Uterus (tissue), 4 donors: ENCODE measurements at places on chromosomes 4 and X. TPM values are rescaled to one million over a fixed set of nuclear protein-coding genes. Genes with fewer than 3 reads are reported as not detected.
A peak's percentile ranks its signal among the peaks of the same experiment; 100 is the strongest.

The ADRA2C gene
- 13.1 TPM for total RNA-seq

- H3K4me3 ChIP-seq = no peak overlapping the region
- no peak for DNase-seq
- no peaks in the 10 kb centered on the region for H3K4me1 ChIP-seq
- H3K27ac ChIP-seq = no peak overlapping the region
- no peaks in the 10 kb centered on the region for H3K27me3 ChIP-seq
- no peaks in the 10 kb centered on the region for H3K36me3 ChIP-seq
These were observed 135.2 kb downstream of the PCDH19 start for GRCh38 chrX:100274916-100275315.

- DNase-seq = no peak
- H3K4me3 ChIP-seq = no peak overlapping the region
- H3K4me1 ChIP-seq = no peaks in the 10 kb centered on the region
- no peaks in the 10 kb centered on the region for H3K27me3 ChIP-seq
- no peak overlapping the region for H3K27ac ChIP-seq
These were observed 212.6 kb upstream of the LCORL start for GRCh38 chr4:18234108-18234507.

GRCh38 chr4:7733801-7734650 lies 205.6 kb downstream of the AFAP1 start:
- H3K4me3 ChIP-seq = no peak overlapping the region
- H3K36me3 ChIP-seq = no peaks in the 10 kb centered on the region
- H3K27me3 ChIP-seq = no peaks in the 10 kb centered on the region
- H3K4me1 ChIP-seq = no peaks in the 10 kb centered on the region

The RTL3 gene
- total RNA-seq = not detected

DNA sequence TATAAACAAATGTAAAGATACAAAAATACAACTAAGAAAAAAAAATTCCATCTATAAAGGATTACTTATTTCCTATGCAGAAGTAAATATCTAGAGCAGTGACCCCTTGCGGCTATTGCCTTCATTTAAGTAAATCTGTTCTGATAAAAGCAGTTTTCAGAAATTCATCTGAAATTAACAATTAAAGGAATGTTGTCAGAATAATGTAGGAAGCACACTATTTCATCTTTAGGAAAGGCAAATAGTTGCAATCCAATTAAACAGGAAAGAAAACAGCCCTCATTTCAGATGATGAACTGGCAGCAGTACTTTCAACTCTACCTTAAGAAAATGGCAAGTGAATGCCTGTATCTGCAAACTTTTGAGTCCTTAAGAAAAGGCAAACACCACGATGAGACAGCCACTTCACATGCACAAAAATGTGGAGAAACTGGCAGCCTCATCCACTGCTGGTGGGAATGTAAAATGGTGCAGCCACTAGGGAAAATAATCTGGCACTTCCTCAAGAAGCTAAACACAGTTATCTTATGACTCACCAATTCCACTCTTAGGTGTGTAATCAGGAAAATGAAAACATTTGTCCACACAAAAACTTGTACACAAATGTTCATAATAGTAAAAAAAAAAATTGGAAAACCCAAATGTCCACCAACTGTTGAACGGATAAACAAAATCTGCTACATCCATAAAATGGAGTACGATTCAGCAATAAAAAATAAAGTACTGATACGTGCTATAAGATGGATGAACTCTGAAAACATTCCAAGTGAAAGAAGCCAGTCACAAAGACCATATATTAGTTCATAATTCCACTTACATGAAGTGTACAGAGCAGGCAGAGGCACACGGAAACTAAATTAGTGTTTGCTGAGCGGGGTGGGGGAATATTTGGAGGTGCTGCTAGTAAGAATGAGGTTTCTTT lies 2.0 kb upstream of the THAP9 start:
- H3K4me3 ChIP-seq = peak overlapping the region; percentile 68
- H3K27ac ChIP-seq = peak overlapping the region; percentile 97
- H3K27me3 ChIP-seq = no peaks in the 10 kb centered on the region
- H3K36me3 ChIP-seq = no peaks in the 10 kb centered on the region
- DNase-seq = no peak

The SH3D19 gene
- 89.7 TPM for total RNA-seq

GRCh38 chr4:57360681-57361080 lies 250.5 kb upstream of the IGFBP7 start:
- H3K27ac ChIP-seq = no peak overlapping the region
- H3K4me3 ChIP-seq = no peak overlapping the region
- no peaks in the 10 kb centered on the region for H3K36me3 ChIP-seq
- no peaks in the 10 kb centered on the region for H3K27me3 ChIP-seq

The VCX3B gene
- total RNA-seq = not detected

- H3K4me3 ChIP-seq = no peak overlapping the region
- H3K27me3 ChIP-seq = no peaks in the 10 kb centered on the region
- no peaks in the 10 kb centered on the region for H3K4me1 ChIP-seq
- H3K27ac ChIP-seq = no peak overlapping the region
These were observed 36.6 kb downstream of the ZFP42 start for GRCh38 chr4:188032170-188032569.

DNA sequence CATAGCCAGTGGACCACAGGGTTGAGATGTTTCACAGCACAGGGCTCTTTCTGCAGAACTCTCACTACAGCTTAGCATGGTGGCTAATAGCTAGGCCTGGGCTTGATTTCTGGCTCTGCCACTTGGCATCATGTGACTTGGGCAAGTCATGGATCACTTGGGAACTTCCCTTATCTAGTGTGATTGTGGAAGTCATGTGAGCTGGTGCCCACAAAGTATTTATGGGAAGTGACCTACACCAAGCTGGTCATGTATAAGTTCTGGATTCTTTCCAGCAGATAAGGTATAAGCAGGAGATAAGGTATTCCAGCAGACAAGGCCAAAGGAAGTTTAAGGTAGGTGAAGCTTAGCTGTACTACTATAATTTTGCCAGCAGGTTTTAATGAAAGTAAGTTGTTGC lies 61.0 kb downstream of the REELD1 start:
- no peaks in the 10 kb centered on the region for H3K27me3 ChIP-seq
- no peaks in the 10 kb centered on the region for H3K36me3 ChIP-seq
- H3K4me1 ChIP-seq = no peaks in the 10 kb centered on the region
- DNase-seq = no peak
- no peak overlapping the region for H3K27ac ChIP-seq

The GPR82 gene
- total RNA-seq = 0.29 TPM

The DCAF8L2 gene
- total RNA-seq = not detected

GRCh38 chr4:136283977-136284376 lies 1248.3 kb downstream of the PCDH18 start:
- H3K4me3 ChIP-seq = no peak overlapping the region
- H3K36me3 ChIP-seq = no peaks in the 10 kb centered on the region
- DNase-seq = no peak
